Stimulated activated CD8-positive, alpha-beta memory T cell treated with anti-CD3 and anti-CD28 coated beads, Interleukin-15, amount 100 ng/mL, for 4 hours (primary cell): ENCODE measurements at places on chromosomes 3 and 15.

DNA sequence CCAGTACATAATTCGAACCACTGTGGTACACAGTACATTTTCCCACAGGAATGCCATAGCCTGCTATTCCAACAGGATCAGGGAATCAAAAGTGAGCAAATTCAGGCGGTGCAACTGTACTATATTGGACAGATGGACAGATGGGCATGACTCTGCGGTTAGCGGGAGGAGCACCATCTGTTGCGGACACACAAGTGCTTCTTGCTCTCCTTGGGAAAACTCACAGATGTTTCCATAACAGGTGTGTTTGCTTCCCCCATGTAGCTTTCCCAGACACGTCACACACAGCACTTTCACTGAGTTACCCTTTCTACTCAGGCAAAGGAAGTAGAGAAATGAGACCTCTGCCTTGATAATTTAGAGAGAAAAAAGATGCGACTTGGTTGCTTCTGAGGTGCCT, 325.1 kb upstream of the THBS1 start:
- DNase-seq, result no peak

GRCh38 chr15:84953136-84953535, 28.5 kb upstream of the PDE8A start:
- no peak for DNase-seq

GRCh38 chr15:48279608-48280007, 51.6 kb upstream of the DUT start:
- no peak for DNase-seq

GRCh38 chr15:26970712-26971210, at the start of gene GABRG3:
GABRG3 (plus strand) TSS chr15:26971181.
- DNase-seq, result no peak

- no peak for DNase-seq
Measured at GRCh38 chr3:176954517-176954916, 242.8 kb downstream of the TBL1XR1 start.

DNA sequence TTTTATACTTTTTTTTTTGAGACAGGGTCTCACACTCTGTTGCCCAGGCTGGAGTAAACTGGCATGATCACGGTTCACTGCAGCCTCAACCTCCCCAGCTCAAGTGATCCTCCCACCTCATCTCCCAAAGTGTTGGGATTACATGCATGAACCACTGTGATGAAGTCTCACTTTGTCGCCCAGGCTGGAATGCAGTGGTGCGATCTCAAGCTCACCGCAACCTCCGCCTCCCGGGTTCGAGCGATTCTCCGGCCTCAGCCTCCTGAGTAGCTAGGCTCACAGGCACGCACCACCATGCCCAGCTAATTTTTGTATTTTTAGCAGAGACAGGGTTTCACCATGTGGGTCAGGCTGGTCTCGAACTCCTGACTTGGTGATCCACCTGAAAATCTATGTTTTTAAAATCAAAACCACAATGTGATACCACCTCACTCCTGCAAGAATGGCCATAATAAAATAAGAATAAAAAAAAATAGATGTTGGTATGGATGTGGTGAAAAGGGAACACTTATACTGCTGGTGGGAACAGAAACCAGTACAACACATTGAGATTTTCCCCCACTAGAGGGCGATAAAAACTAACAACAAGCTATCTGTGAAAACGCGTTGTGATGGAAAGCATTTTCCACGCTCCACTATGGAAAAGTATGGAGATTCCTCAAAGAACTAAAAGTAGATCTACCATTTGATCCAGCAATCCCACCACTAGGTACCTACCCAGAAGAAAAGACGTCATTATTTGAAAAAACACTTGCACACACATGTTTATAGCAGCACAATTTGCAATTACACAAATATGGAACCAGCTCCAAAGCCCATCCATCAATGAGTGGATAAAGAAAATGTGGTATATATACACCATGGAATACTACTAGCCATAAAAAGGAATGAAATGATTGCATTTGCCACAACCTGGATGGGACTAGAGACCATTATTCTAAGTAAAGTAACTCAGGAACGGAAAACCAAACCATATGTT, 26.8 kb upstream of the OCA2 start:
- no peak for DNase-seq

DNA sequence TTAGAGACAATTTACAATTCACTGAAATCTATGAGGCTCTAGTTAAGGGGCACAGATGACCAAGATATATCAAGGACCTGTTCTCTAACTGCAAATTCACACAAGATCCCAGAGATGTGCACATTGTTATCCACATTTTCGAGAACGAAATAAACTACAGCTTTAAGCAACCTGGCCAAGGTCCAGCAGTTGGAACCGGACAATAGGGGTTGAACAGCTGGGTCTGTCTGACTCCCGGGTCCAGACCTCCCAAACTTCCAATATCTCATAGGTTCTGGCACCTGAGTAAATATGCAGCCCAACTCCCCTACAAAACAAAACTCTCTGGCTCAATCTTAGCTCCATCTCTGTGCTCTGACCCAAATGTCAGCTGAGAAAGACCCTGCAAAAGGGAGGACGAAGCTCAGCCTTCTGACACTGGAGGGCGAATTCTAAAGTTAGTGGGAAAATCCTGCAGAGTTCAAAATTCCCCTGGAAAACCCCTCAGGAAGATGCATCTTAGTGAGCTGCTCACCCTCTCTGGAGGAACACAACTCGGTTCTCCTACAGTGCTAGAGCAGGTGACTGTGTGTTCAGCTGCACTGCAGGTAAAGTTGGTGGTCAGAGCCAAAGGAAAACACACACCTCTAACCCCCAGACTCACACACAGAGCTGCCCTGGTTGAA, 14.2 kb upstream of the SPATA12 start:
- no peak for DNase-seq

GRCh38 chr3:171354706-171355582, 105.3 kb downstream of the TNIK start:
- no peak for DNase-seq

DNA sequence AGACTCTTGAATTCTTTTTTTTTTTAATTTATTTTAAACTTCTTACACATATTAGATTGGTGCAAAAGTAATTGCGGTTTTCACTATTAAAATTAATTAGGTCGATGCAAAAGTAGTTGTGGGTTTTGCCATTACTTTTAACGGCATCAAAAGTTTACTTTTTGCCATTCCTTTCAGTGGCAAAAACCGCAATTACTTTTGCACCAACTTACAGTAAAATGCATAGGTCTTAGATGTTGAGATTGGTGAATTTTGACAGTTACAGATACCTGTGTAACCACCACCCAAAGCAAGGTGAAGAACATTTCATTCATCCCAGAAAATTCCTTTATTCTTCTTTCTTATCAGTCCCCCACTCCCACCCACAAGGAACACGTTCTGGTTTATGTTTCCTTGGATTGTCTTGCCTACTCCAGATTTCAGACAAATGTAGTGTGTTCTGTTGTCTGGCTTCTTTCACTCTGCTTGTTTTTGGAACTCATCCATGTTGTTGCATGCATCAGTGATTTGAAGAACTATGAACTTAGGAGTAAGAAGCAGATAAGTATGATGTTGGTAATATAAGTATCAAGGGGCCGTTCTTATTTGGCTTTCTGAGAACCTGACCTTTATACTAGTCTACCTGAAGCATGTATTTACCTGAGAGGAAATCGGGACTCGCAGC, 198.4 kb upstream of the UBE2E1 start:
- DNase-seq, result no peak

- DNase-seq, result no peak
Measured at GRCh38 chr3:185988080-185988815, 50.4 kb upstream of the TRA2B start.

DNA sequence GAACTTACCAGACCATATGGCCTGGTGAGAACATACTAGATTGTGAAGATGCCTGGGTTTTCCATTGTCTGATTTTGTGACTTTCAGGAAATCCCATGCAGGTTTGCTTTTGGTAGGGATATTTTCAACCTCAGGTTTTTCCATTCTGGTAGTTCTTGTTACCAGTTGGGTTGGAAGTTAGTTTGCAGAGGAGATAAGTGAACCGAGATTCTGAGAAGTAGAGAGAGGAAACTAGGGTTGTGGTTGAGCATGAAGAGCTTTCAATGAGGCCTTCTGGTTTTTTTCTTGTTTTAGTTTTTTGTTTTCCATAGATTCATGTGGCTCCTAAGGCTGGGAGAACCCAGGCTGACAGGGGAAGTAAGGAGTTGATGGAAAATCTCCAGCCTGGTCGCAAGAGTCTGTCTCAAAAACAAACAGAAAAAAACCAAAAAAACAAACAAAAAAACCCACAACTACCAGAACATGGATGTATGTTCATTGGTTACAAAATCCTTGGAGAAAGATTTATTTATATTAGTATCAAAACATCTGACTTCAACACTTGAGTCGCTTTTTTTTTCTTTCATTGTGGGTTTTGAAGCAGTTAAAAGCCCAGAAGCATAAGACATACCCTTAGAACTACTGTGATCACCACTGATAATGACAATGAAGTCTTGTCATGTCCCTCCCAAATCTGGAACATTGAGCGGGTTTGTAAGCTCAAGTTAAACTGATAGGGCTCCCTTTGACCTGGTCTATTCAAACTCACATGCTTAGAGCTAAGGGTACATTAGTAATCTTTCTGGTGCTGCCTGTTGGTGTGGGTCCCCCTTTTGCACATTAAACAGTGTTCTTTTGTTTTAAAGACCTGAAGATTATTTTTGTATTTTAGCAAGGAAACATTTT, 3.2 kb downstream of the GPR171 start:
- no peak for DNase-seq

DNA sequence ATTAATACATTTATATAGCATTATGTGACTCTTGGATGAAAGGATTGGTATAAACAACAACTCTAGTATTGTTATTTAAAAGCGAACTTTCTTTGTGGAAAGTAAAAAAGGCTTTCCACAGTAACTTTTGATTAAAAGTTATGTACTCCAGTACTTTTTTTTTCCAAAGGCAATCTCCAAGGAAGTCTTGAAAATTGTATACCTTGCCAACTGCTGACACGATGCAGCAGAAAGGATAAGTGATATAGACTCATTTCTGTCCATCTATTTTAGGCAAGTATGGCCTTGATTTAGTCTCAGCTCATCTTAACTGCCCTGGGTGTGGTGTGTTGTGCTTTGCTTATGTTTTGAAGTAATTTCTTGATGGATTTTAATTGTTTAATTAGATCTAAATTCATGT, 79.7 kb downstream of the OTOL1 start:
- no peak for DNase-seq

DNA sequence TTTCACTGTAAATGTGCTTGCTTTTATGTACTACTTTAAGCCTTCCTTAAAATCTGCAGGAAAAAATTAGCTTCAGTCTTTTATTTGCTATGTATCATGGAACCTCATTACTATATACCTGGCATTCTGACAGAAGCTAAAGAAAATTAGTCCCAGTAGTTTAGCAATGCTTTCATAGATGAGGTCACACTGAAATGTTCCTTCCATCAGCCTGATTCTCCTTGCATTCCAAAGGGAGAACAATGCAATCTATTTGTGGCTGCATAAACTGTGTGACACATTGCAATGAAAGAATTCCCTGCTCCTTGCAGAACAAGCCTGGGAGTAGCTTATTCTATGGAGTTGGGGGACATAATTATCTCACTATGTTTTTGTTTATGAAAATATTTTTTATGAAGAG, 691.5 kb upstream of the ARPP21 start:
- DNase-seq, result no peak

GRCh38 chr15:55942332-55942731, 51.1 kb downstream of the NEDD4 start:
- DNase-seq, result no peak

DNA sequence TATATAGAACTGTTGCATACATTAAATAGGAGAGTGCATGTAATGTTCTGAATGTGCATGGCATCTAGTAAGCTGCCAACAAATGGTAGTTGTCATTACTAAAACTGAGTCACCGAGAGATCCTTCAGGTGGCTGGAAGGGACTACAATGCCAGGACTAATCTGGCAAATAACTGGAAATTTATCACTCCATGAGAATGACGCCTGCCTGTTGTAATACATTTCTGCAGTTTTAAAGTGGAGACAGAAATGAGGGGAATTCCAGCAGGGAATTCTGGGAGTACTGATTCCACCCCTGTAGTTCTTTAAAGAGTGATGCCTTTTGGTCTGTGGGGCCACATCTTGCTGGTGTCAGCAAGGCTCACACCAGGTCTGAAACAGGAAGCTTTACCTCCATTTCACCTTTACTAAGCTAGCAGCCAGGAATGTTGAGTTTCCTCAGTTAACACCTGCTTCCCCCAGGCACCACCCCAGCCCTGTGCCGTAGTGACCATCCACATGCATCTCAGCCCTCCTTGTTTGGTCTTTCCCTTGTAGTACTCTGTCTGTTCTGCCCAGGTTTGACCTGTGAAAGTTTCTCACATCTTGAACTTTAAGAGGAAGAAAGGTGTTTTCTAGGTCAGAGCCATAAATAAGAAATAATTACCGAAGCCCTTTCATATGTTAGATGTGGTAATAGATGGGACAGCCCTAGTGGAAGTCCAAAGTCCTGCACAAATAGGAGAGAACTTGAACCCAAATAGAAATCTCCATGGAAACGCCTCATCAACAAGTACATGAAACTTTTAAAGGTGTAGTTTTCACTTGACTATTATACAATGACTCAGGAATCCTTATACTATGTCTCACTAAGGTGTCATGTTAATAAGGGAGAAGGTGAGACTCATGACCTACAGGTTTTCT, 56.7 kb upstream of the LMOD3 start:
- DNase-seq, result no peak

GRCh38 chr15:52379395-52380106, 83.9 kb upstream of the MYO5C start:
- no peak for DNase-seq

DNA sequence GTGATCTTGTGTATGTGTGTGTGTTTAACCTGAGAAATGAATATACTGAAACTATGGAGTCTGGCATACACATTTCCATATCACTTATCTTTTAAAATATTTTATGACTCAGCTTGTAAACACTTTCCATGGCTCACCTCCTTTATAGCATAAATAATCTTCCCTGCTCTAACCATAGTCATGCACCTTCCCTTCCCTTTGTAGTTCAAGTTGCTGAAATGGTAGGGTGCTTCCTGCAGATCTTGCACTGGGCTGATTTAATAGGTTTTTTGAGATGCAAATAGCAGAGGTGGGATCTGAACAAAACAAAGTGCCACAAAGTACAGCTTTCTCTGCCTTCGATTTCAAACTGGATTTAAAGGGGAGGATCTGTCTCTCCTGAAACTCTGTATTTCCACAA, 712.7 kb upstream of the LMCD1 start:
- no peak for DNase-seq

DNA sequence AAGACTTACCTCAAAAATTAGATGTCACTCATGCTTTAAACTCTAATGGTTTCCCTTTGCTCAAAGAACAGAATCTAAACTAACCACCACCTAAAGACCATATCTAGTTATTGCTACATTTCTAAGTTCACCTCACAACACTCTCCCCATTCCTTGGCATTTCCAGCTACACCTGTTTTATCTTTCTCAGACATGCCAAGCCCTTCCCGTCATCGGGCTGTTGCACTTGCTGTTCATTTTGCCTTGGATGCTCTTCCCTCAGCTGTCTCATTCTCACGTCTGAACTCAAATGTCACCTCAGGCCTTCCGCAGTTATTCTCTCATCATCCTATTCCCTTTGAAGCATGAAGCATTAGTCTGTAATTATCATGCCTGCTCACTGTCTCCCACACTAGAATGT, 1.1 kb upstream of the ACTR8 start:
- DNase-seq, result no peak

GRCh38 chr3:31358473-31359070, 174.2 kb upstream of the STT3B start:
- no peak for DNase-seq

- no peak for DNase-seq
Measured at GRCh38 chr15:75531041-75531450, 48.1 kb downstream of the PTPN9 start.

GRCh38 chr15:66560856-66561525, 4.8 kb downstream of the LCTL start:
- no peak for DNase-seq

- no peak for DNase-seq
Measured at GRCh38 chr3:117128872-117129271, 419.3 kb downstream of the TUSC7 start.
